Fibroblast of skin of right biceps (primary cell): ENCODE measurements at places on chromosomes 3 and 15.

DNA sequence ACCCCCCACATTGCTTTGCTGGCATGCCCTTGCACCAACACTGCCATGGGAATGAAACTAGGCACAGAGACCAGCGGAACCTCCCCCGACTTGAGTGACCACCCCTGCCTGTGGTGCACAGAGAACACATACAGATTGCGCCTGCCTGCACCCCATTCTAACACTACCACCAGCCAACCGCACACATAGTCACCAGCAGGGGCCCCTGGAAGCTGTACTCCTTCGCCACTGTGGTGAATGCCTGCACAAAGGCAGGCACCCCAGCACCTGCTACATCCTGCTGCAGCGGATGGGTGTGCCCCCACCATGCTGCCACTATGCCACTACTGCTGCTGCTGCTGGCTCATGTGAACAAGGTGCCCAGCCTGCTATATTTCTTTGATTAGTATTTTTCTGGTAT, 27.4 kb upstream of the DNAAF4 start:
- DNase-seq, result no peak

- DNase-seq, result peak; percentile 57
Observed at GRCh38 chr15:94105760-94106159, 125.6 kb upstream of the MCTP2 start.

- peak; percentile 90 for DNase-seq
Observed at GRCh38 chr3:66362541-66362941, 138.3 kb downstream of the LRIG1 start.

GRCh38 chr15:70046679-70047369, 50.9 kb downstream of the TLE3 start:
- DNase-seq, result no peak

DNA sequence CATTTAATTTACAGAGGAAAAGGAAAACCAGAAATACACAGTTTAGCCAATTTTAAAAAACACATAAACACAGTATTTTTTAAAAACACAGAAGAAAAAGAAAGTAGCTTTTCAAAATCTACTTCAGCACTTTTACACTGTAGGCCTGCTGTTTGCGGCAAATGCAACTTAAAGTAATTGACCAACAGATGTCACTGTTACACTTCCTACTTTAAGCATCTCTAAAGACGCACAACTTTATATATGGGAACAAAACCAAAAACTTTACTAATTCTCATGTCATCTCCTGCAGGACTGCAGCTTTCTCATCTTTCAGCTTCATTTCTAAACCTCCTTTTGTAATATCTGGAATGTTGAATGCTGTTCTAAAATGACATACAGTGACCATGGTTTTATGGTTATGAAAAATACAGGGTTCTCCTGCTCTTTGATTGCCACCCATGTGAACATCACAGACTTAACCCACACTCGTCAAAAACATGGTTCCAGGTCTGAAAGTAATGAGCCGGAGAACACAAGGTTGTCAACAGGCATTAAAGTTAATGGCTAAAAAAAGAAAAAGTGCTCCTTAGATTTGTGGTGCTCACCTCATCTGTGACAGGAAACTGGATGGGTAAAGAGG, 107.9 kb downstream of the FMN1 start:
- peak; percentile 76 for DNase-seq

GRCh38 chr3:138786788-138787271, 47.9 kb downstream of the PIK3CB start:
- DNase-seq, result peak; percentile 42

GRCh38 chr3:155983834-155984474, 113.5 kb downstream of the GMPS start:
- DNase-seq, result no peak

DNA sequence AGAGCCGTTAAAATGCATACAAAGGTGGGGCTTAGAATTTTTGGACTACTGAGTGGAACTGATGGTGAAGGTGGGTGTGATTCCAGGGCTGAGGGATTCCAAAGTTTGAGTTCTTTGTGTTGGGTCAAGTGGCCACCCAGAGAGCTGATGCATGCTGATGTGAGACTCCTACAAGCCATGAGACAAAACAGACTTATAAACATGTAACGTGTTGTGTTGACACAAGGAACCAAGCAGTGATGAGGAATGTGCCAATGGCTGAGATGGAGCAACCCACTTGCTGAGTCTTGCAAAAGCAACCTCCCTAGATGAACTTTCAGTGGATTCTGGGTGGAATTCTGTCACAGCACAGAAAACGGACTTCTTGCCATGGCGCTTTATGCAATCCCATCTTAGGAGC, 289.0 kb downstream of the TLE3 start:
- DNase-seq, result no peak

DNA sequence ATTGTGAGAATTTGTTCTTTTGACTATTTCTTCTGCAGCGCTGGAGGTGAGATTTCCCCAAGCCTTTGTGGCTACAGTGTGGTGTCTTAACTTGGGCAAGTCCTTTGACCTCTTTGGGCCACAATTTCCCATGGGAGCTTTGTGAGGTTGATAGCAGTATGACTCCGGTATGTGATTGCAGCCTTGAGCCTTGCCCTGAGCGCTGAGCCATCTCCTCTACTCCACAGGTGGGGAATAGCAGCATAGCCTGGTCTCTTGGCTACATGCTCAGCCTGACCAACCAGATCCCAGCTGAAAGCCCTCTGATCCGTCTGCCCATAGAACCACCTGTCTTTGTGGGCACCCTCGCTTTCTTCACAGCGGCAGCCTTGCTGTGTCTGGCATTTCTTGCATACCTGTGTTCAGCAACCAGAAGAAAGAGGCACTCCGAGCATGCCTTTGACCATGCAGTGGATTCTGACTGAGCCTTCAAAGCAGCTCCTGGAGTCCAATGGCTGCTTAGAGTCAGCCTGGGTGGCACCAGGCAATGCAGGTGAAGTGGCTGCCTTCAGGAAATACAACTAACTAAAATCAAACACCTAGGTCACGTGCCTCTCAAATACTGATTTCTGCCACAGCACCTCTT, 30.0 kb upstream of the RPL14 start:
- DNase-seq, result no peak

- DNase-seq, result no peak
Observed at GRCh38 chr3:61172684-61173083, 78.6 kb downstream of the FHIT start.

- peak; percentile 79 for DNase-seq
Observed at GRCh38 chr3:159260049-159260662, 458.3 kb downstream of the MFSD1 start.

DNA sequence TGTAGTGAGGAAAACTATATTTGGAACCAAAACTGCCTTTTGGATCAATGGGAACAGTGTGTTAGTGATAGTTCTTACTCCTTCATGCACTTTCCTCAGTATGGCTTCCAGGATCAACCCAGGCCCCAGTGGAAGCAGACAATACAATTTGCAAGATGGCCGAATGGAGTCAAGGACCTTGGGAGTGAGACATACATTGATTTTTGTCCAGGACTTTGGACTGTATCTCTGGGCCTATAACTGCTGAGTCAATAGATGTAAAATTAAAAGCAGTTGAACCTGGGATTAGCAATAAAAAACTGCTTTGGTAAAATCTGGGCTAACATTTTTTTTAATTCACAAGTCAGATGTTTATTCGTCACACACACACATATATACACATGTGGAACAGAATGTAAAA, 1.8 kb downstream of the ARRDC4 start:
- DNase-seq, result no peak

DNA sequence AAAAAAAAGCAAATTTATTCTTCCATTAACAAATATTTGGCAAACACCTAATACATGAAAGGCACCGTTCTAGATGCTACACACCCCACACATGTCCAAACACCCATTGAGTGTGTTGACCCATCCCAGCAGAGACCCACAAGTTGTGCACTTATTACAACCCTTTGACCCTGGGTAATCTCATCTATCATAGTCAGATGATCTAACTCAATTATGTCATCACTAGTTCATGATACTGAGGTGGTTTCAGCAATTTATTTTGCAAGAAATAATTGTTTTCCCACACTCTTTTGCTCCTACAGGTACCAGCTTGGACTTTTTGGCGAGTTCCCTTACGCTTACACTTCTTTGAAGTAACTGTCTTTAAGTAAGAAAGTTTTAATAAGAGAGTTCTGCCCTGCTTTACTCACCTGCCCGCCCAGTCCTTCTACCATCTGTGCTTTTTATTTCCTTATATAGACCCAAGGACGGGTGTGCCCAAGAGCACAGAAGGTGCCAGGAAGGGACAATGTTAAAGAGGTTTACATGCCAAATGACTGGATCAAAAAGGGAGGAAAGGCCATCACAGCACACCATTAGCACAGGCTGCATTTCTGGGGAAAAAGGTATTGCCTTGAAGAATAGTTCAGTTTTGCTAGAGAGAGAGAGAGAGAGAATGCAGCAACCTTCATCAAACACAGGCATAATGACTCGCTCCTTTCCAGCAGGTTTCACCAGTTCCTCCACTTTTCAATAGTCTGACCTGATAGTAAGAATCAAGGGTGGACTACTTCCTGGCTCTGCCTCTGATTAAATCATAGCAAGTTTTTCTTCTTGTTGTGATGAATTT, 54.5 kb upstream of the ATP11B start:
- DNase-seq, result peak; percentile 6

DNA sequence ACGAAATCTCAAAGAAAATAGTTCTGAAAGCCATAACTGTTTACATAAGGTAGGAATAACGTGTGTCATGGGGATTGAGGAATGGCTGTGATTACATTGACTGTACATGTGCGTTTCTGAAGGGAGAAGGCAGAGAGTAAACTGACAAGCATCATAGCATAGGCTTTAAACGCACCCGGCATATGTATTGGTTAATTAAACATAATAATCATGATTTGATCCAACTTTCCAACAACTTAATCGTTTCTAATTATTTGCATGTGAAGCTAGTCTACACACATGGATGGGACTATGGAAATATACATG, 3.3 kb downstream of the TMEM108 start:
- DNase-seq, result no peak

DNA sequence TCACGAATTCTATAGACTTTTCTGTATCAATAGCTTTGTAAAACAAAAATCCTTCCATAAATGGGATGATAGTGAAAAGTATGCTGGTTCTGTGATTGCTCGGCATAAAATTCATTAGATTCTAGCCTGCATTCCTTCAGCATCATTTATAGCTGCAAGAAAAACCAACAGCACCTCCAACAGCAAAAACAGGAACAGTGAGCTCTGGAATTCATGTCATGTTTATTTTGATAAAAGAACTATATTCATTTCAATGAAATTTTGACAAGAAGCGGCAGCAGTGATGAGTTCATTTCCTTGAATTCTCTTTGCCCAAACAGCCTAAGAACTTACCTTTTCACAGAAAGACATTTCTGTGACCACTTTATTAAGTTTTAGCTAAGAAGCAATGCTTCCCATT, 515.2 kb upstream of the CCDC54 start:
- DNase-seq, result peak; percentile 79

- no peak for DNase-seq
Observed at GRCh38 chr15:67296188-67296587, 41.6 kb downstream of the IQCH start.

DNA sequence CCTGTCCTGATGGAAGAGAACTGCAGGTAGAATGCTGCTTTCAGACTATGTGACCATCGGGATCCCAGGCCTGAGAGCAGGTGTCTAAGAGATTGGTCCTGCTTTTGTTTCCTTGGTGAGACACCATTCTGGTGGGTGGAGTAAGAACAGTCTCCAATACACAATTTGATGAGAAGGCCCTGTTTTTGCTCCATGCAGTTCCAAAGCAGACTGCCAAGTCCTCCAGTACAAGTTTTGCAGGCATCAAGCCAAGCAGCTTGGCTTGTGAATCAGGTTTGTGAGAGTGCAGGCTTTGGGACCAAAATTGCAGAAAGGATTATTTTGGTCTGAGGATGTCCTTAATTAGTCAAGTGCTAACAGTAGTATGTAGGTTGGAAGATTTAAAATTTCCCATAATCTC, 381.6 kb downstream of the FOXP1 start:
- DNase-seq, result peak; percentile 63

DNA sequence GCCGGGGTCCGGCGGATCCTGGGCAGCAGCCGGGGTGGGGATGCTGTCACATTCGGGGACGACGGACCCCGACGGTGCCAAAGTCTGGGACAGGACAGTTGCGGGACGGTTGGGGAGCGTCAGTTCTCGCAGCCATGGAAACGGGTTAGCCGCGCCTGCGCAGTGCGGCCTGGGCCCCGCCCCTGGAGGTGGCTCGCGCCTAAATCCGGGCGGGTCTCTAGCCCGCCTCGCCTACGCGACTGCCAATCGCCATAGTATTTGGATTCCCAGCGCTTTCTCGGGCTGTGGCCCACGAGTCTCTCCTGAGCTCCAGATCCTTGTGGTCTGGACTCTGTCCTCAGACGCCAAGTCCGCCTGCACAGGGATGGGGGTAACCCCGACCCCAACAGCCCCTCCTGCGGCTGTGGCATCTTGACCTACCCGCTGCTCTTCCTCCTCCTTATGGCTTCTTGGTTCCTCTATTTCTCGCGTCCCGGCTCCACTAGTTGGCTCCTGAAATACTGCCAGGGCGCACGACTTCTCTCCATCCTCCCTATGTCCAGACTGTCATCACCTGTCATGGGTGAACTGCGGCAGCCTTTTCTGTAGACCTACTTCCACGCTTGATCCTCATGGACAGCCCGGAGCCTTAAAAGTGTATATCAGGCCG, at the start of gene ZMYND10:
Gene ZMYND10, minus strand, starts transcription at position 147 of the 649 bp plus-strand sequence. CDS start 153 bp downstream, outside the sequence.
- DNase-seq, result peak; percentile 51

- DNase-seq, result peak; percentile 66
Observed at GRCh38 chr15:81548365-81549130, 174.5 kb upstream of the TMC3 start.

DNA sequence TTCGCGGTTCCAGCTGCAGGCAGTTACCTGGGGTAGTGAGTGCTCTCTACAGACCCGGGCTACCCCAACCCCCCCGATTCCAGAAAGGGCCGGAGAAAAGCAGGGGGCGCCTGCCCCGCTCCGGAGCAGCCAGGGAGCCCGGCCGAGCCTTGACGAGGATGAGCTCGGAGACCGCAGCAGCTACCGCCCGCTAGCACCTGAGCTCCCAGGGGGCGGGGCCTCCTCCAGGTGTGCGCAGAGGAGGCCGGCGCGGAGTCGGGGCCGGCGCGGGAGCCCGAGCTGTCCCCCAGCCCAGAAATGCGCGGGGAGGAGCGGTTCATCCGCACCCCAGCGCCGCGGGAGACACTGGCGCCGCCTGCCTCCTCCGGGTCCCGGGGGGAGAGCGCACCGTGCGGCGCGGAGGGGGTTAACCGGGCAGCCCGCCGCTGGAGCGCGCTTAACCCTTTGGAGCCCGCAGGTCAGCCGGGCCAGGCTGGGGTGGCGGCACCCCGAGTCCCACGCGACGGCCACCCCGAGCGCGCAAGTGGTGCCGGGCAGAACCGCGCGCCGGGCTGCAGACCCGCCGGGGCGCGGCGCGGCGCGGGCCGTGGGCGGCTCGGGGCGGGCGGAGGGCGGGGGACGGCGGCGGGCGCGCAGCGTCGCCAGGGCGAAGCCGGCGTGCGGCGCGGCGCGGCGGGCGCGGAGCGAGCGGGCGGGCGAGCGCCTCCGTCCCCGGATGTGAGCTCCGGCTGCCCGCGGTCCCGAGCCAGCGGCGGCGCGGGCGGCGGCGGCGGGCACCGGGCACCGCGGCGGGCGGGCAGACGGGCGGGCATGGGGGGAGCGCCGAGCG, at the start of gene CACNA1D:
Gene CACNA1D, plus strand, starts transcription at position 649 of the 829 bp plus-strand sequence. CDS start 556 bp downstream, outside the sequence.
- peak; percentile 12 for DNase-seq

DNA sequence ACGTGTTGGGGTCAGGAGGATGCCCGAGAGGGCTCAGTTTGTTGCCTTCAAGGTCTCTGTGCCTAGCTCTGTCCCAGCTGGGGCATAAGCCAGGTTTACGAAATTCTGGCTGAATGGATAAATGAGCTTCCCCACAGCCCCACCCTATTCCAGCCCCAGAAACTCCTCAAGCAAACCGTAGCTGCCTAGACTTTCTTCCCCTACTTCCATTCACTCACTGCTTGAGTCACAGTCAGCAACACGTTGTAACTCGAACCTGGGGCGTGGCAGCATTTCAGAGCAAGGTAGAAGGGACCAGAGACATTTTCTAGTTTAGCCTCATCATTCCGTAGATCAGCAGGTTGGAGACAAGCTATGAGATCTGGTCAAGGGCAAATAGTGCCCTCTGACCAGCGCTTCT, 24.2 kb downstream of the NMNAT3 start:
- DNase-seq, result no peak
